Stimulated activated CD4-positive, alpha-beta T cell treated with anti-CD3 and anti-CD28 coated beads, Interleukin-1b, Interleukin-23, amount 100 ng/mL, for 1 hour (primary cell): ENCODE measurements at places on chromosomes 12 and 14.

- DNase-seq, result no peak
Observed at GRCh38 chr12:53952335-53952694, 2.4 kb upstream of the HOXC12 start.

DNA sequence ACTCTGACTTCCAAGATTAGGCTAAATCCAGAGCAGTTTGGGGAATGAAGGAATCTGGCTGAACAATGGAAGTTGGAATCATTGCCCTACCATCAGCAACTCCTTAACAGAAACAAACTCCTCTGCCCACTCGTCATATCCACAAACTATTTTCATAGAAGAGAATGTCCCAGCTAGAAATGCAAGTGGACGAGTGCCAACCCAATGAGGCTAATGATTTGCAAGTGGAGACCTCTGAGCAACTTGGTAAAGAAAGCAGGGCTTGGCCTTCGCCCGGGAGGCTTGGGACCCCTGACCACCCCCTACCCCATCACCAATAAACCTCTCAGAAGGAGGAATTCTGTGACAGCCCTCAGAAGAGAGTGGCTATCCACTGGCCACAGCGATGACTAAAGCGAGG is 40.0 kb upstream of the DDX11 start:
- DNase-seq, result no peak

GRCh38 chr12:20950248-20950647 is 139.7 kb downstream of the SLCO1B3 start:
- no peak for DNase-seq

- DNase-seq, result no peak
Observed at GRCh38 chr12:92029136-92029535, 116.5 kb downstream of the BTG1 start.

DNA sequence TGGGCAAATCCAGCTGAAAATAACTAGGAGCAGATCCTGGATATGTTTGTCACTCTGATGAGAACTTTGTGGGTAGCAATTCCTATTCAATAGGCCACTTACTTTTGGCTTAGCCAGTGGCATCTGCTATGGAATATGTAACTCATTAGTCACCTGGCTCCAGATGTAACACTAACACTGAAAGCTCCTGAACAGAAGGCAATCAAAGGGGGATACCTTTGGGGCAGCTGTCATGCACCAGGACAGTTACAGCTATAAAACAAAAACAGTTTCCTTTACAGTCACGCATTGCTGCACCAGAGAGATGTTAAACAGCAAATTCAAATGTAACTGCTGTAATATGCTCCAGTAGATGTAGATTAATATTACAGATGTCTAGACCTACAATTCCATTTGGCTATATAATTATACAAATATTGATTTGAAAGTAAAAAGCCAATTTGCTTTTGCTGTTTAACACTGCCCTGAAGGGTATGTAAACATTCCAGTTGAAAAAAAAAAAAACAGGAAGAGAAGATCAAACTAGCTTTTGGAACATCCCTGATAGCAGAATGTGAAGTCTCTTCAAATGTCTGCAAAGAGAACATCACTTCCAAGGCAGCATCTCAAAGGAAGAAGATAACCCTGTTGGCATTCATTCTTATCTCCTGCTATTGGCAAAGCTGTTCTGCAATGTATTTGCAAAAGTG is 18.4 kb downstream of the RACGAP1 start:
- no peak for DNase-seq

- DNase-seq, result no peak
Observed at GRCh38 chr12:11949738-11950411, 120.9 kb upstream of the BCL2L14 start.

DNA sequence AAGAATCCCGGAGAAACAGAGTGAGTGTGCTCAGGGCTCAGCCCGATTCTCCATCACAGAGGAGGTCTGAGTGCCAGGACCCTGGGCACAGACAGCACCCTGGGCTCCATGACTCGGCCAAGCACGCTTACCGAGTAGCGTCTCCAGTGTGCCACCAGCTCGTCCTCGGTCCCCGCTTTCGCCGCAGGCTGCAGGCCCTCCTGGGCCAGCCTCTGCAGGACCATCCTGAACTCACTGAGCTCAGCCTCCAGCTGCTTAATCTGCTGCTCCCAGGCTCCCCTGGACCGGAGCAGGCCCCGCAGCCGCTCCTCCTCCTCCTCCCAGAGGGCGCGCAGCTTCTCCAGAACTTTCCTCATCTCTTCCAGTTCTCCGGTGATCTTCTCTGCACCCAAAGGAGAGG is 61.2 kb downstream of the SYNE3 start:
- DNase-seq, result no peak

DNA sequence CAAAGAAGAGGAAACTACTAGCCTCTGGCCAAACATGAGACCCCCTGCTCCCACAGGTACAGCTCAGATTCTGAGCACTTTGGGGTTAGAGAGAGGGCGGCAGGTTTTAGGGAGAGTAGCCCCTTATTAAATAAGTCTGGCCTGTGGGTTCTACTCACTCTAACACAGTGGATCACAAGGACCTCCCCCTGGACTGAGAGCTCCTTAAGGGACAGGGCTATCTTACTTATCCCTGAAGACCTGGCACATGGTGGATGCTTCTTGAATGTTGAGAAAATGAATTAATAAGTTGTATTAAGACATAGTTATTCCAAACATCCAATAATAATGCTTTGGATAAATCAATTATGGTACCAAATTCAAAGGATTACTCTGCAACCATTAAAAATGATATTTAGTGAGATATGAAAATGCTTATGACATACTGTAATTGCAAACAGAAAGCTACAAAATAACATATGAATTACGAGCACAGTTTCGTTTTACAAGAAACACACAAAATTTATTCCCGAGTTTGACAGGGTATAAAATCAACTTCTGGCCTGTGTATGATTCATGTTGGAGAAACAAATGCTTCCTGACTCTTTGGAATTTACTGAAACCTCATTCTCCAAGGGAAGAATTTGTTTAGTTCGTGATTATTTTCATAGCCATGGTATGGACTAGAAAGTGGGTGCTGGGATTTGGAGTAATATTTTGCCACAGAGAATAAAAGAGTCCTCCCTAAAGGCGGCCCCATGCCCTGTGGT is 59.3 kb upstream of the BDKRB2 start:
- no peak for DNase-seq

- DNase-seq, result no peak
Observed at GRCh38 chr14:61528591-61529021, 166.7 kb upstream of the HIF1A start.

GRCh38 chr12:56803750-56804149 is 40.6 kb downstream of the HSD17B6 start:
- DNase-seq, result no peak

- DNase-seq, result no peak
Observed at GRCh38 chr12:105256011-105256410, 20.0 kb upstream of the APPL2 start.

DNA sequence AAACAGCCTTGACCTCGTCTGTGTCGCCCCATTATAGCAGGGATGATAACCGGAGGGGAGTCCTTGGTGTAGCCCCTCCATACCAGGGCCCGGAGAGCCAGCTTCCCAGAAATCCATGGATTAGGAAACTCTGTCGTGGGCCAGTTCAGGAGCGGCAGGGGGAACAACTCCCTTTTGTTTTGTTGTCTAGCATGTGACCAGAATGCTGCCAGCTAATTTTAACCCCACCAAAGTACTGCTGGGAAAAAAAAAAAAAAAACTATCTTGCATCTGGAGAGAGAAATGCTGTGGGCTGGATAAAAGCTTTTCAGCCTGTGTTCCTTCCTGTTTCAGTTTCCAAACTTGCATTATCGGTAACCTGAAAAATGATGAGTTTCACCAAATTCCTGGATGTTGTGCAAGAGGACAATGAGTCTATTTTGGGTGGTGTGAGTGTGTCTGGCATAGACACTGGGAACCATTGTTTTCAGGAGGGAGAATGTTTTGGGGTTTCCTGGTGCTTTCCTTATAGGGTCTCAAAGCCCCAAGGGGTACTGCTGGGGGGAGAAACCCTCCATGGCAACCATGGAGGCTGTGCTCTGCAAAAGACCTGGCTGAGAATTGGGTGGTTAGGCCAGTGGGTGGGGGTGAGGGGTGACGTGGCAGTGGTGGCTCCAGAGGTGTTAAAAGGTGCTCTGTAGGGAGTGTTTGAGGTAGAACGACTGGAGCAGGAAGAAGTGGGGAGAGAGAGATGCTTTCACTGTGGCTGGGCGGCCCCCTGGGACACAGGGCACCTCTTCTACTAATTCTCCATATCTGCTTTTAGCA is 14.9 kb upstream of the IRF2BPL start:
- no peak for DNase-seq

GRCh38 chr12:93019212-93019927 is 90.3 kb upstream of the EEA1 start:
- DNase-seq, result no peak

DNA sequence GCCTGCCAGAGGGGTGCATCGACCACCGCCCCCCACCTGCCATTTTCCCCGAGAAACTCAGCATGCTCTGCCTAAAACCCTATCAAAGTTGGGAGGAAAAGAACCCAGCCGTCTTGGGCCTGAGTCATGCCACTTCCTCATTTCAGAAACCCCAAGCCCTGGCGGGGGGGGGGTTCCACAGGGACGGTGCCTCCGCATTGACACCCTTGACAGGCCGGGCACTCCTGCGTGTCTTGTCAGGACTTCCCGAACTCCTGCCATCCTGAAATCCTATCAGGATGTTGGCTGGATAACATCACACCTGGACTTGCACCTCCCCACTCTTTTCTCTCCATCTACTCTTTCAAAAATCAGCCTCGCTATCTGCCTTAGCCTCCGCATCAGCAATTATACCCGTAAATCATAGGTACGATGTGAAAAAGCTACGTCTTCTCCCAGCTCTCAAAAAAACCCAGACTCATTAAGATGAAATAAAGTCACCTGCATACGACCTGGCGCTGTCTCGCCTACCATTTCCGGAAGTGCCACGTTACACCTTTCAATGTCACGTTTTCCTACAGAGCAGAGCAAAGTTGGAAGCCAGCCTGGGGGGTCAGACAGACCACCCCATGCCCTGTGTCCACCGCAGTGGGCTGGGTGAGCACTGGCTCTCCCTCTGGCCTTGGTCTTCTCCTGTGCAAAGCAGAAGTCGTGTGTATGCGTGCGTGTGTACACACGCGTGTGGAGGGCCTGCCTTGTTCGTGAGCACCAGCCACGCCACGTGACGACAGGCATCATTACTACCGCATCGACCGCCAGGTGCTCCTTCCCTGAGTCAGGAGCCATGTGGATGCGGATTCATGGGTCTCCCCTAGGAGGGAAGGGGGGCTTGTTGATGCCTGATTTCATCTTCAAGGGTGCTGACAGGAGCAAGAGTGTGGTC is 96.7 kb downstream of the RFLNA start:
- DNase-seq, result no peak

DNA sequence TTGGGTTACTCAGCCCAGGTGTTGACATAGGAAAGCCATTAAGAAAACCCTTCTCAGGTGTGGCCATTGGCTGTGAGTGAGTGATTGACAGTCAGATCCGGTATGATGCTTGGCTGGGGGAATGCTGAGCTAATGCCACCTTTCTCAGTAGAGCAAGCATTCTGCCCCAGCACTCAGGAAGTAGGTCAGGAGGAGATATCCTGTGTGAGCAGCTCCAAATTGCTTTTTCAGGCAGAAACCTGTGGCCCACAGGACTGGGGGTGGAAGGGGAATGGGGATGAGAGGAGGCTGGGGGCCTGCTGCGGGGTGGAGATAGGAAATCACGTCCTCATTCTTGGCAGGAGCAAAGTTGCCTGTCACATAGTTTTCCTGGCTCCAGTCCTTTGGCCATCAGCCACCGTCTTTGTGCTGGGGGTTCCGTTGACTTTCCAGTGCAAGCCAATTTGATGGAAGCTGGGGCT is 55.7 kb downstream of the NINJ2 start:
- no peak for DNase-seq
